ENCODE measurements at places on chromosomes 13 and 19.

DNA sequence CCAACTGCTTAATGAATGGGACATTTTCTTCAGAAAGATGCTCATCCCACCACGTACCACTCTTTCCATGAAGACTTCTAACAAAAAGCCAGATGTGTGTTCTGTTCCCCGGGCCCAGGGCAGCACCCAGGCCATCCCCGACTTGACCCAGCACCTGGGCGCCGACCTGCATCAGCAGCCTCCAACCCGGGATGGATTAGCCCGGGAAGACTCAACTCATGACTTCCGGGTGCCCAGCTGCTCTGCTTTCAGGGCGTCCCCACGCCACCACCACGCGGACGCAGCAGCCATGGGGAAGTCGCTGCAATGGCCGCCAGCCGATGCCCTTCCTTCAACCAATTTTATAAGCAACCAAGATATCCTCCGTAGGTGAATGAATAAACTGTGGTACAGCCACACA, 123.8 kb upstream of the TUBA3C start:
- no peak for ATAC-seq

- ATAC-seq, result no peak
These were observed 18.6 kb downstream of the FBXO46 start for GRCh38 chr19:45711851-45712698.

DNA sequence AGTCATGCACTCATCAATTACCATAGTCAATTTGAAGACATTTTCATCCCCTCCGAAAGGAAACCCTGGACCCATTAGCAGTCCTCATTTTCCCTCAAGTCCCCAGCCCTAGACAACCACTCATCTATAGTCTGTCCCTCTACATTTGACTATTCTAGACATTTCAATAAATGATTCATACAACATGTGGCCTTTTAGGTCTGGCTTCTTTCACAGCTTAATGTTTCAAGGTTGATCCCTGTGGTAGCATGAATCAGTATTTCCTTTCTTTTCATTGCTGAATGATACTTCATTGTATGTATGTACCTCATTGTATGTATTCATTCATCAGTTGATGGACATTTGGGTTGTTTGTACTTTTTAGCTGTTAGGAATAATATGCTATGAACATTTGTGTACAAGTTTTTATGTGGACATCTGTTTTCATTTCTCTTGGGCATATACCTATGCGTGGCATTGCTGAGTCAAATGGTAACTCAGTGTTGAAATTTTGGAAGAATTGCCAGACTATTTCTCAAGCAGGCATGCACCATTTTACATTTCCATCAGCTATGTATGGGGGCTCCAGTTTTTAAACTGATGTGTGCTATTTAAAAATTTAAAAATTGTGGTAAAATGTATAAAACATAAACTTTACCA, 18.4 kb downstream of the SPATA13 start:
- peak; percentile 99 for ATAC-seq

DNA sequence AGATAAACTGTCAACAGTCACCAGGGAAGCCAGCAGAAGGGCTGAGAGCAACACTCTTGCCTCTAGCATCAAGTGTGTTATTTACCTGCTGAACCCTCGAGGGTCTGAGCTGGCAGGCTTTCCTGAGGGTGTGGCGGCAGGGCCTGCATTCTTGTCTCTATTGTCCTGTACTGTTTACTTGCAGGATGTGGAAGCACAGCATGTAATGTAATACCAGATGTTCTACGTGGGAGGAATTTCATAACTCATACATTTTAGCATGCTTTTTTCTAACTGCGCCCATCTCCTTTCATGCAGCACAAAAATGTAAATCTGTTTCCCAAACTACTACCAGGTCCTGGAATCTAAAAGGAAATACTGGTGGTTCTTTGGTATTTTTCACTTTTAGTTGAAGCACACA, 153.1 kb downstream of the RGCC start:
- ATAC-seq, result no peak

GRCh38 chr19:13103581-13104359, 1.1 kb upstream of the LYL1 start:
- ATAC-seq, result no peak

- no peak for ATAC-seq
These were observed 327.4 kb upstream of the ZNF507 start for GRCh38 chr19:32018014-32018413.

GRCh38 chr13:23992781-23993679, 95.7 kb upstream of the C1QTNF9B start:
- no peak for ATAC-seq

DNA sequence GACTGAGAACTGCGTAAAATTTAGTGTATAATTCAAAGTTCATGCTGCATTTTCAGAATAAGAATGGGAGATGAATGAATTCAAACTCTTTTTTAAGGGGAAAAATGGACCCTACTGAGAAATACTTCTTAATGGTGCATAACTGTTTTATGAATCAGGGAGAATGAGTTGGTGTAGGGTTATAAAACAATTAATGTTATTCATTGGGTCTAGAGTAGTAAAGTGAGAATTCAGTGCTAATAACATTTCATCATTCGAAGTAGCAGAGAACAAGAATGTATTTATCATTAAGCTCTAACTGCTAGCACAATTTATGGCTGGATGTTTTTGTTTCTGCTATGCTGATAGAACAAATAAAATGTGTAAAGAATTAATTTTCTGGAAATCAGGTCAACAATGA, 310.2 kb downstream of the SLITRK5 start:
- ATAC-seq, result no peak

DNA sequence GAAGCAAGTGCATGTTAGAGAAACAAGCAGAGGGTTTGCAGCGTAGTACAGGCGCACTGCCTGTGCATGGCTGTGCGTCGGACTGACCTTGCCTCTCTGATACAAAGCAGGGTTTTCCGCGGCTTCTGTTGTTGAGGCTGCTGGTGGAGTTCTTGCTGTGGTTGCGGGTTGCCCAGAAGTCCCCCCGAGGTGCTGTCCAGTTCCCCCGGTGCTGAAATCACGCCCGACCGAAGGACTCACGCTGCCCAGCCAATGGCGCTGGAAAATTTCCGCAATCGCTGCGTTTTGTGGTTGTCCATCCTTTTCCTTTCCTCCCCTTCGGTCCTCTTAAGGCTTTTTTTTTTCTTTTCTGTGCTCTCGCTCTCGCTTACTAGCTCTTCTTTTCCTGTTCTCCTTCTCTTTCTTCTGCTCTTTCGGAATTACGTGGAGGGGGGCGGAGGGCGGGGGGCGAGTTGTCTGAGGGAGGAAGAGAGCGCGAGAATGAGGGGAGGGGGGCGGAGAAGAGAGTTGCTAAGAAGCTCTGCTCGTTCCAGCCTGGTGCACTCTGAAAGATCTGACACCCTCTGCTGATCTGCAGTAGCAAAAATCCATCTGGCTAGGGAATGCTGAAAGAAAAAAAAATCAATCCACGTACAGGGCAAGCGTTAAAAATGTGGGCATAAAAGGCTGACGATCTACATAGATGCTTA, at the start of gene SLITRK1:
TSS of gene SLITRK1 (minus strand) at position 558 of the 689 bp plus-strand sequence. CDS start 967 bp downstream, outside the sequence.
- peak; percentile 21 for ATAC-seq

GRCh38 chr13:25816239-25816638, 235.6 kb downstream of the SHISA2 start:
- no peak for ATAC-seq

GRCh38 chr13:40648040-40648439, 18.4 kb downstream of the FOXO1 start:
- no peak for ATAC-seq

- ATAC-seq, result peak; percentile 9
These were observed 73.6 kb downstream of the KDM4B start for GRCh38 chr19:5042556-5042955.

DNA sequence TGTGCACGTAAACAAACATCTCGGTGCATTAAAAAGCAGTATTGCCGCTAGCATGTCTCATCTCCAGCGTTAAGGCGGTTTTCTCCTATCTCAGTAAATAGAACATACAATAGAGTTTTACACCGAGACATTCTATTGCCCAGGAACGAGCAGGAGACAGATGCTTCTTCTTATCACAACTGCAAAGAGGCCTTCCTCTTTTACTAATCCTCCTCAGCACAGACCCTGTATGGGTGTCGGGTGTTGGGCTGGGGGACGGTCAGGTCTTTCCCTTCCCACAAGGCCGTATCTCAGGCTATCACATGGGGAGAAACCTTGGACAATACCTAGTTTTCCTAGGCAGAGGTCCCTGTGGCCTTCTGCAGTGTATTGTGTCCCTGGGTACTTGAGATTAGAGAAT, 21.2 kb downstream of the ZNF233 start:
- no peak for ATAC-seq

GRCh38 chr13:98313922-98314292, 136.8 kb upstream of the RNF113B start:
- ATAC-seq, result no peak

DNA sequence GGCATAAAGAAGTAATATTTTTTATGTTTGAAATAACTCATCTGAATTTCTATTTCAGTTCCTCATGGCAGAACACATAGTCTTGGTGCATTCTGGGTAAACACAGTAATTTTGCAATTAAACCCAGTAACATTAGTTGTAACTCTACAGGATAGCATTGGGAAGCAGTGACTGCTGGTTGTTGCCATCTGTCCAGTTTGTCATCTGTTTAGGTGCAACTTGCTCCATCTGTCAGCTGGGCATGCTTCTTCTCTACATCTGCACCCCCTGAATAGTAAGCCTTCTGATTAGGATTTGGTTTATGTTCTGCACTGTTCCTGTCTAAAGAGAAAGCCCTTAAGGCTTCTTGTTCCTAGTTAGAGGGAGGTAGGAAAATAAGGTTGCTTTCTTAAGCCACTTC, 63.5 kb upstream of the CSNK1A1L start:
- ATAC-seq, result no peak

DNA sequence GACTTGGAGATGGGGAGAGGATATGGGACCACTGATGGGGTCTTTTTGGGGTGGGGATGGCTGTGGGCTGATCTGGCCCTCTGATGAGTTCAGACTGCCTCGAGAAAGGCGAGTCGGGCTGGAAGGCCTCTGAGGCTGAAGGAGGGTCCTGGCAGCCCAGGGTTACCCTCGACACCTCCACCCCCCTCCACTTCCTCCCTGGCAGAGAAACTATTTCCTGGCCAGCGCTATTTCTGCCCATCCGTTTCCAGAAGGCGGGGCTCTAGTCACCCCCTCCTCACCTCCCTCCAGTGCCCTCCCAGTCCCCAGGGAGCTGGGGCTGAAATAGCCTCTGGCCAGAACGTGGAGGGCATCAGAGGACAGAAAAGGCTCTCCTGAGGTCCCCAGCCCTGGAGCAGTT, 9.7 kb downstream of the EXOC3L2 start:
- ATAC-seq, result no peak

- ATAC-seq, result no peak
These were observed 383.3 kb downstream of the RFC3 start for GRCh38 chr13:34201050-34201913.

GRCh38 chr19:18611327-18612050, 1.2 kb upstream of the TMEM59L start:
- no peak for ATAC-seq

DNA sequence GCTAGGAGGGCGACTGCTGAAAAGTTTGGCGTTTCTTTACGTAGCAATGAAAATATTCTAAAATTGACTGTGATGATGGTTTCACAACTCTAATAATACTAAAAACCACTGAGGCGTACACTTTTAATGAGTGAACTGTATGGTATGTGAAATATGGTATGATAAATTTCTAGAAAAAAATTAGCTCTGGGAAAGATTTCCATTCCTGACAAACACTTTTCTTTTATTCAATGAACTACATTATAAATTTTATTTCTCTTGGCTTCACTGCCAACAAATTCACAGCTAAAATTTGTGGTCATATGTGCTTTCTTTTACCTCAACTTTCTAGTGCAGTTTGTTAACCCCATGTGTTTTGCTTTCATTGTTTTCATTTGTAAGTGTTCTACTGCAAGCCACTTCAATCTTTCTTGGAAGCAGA, 11.1 kb downstream of the ZC3H13 start:
- ATAC-seq, result no peak

DNA sequence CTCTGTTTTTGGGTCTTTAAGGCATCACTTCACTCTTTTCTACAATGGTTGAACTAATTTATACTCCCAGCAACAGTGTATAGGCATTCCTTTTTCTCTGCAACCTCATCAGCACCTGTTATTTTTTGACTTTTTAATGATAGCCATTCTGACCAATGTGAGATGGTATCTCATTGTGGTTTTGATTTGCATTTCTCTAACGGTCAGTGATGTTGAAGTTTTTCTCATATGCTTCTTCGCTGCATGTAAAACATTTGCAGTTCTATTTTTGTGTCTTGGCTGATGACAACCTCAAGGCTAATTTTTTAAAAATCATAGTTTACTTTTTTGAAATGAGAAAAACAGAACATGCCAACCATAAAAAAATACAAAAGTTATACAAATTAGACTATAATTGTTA, 258.2 kb upstream of the EDNRB start:
- no peak for ATAC-seq

- no peak for ATAC-seq
These were observed 4.7 kb downstream of the TEX30 start for GRCh38 chr13:102768909-102769308.

DNA sequence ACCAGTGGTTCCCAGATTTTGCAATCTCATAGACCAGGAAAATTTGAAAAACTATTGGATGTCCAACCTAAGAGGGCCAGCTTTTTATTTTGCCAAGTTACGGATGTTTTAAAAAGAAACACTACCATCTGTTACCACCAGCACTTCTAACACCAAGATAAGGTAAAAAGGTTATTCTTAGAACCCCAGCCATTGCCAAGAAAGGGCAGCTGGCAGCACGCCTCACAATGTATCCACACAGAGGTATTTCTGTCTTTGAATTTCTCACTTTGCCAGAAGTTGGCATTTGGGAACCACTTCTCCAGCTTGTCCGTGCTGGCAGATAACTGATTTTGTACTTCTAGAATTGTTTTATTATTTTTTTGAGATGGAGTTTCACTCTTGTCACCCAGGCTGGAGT, 28.7 kb downstream of the CAPN12 start:
- no peak for ATAC-seq

GRCh38 chr19:56671613-56671994, at the start of gene ZNF835:
ZNF835 (minus strand) TSS chr19:56671757; CDS start chr19:56665198, 6,559 bp downstream.
- ATAC-seq, result peak; percentile 98

GRCh38 chr13:113840541-113841352, 23.1 kb downstream of the GAS6 start:
- ATAC-seq, result no peak

DNA sequence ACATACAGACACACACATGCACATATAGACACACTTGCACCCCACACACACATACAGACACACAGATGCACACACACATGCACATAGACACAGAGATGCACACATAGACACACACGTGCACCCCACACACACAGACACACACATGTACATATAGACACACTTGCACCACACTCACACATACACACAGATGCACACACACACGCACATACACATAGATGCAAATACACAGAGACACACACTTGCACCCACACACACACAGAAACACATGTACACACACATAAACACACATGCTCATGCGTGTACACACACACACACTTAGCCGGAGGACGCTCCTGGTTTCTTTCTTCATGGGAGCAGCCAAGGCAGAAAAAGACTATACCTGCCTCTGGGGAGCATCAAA, 10.0 kb downstream of the COL4A2 start:
- no peak for ATAC-seq

GRCh38 chr19:30061223-30062064, 119.4 kb downstream of the URI1 start:
- no peak for ATAC-seq

DNA sequence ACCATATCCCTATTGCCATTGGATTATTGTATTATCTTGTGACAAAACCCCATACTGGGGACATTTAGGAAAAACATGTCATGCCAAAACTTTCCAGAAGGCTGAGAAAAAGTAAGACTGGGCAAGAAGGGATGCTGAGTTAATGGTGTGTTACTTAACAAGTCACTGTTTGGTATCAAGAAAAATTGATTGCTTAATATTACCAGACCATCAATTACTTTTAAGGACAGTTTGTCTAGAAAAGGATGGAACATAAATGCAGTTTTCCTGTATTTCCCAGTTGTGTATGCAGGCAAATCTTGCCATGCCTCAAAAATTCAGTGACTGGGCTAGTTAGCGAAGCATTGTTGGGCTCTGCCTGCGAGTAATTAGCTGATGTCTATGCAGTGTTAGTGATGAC, 705.6 kb upstream of the MIR17HG start:
- no peak for ATAC-seq
